Astrocyte of the spinal cord (primary cell): ENCODE measurements at places on chromosomes 5 and 9.

GRCh38 chr5:37437711-37438110 is 58.6 kb downstream of the WDR70 start:
- DNase-seq = peak; percentile 40

GRCh38 chr5:1736889-1737711 is 62.5 kb downstream of the MRPL36 start:
- DNase-seq = no peak

DNA sequence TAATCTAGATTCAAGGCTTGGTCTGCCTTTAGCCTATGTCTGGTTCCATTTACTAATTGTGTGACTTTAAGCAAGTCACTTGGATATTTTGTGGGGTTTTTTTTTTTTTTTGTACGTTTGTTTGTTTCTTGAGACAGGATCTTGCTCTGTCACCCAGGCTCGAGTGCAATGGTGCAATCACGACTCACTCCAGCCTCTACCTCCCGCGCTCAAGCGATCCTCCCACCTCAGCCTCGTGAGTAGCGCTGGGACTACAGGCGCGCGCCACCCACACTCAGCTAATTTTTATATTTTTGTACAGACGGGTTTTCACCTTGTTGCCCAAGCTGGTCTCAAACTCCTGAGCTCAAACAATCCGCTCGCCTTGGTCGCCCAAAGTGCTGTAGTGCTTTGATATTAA is 1.1 kb upstream of the PFDN1 start:
- DNase-seq = no peak

DNA sequence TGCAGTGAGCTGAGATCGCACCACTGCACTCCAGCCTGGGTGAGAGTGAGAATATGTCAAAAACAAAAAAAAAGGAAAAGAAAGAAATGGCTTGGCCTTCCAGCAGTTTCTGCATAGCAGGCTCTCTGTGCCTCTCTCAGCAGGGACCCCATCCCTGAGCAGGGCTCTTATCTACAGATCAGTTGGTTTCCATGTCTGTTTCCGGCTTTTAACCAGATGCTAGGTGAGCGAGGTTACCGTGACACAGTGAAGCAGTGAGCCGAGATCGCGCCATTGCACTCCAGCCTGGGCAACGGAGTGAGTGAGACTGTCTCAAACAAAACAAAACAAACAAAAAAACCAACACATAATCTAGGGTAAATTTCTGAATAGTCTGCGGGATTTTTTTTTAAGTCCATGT is 51.4 kb downstream of the COL5A1 start:
- DNase-seq = no peak

- DNase-seq = no peak
Measured at GRCh38 chr5:161676103-161676502, 9.4 kb upstream of the GABRA6 start.

GRCh38 chr5:163846512-163846911 is 341.1 kb downstream of the MAT2B start:
- peak; percentile 13 for DNase-seq

DNA sequence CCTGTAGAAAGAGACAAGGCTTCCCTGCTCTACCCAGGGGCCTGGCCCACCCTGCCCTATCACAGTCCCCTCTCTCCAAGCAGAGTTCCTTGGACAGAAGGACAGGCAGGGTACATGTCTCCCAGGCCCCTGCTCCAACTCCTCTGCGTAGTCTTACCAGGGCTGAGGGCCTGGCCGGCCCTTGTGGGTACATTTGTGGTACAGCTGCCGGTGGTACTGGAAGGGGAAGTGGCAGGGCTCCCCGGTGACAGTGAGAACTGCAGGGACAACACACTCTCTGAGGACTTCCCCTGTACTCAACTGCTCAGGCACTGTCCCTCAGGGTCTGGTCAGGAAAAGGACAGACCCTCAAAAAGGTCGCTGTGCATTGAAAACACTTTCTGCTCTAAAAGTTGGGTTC is 3.6 kb downstream of the F12 start:
- DNase-seq = no peak

DNA sequence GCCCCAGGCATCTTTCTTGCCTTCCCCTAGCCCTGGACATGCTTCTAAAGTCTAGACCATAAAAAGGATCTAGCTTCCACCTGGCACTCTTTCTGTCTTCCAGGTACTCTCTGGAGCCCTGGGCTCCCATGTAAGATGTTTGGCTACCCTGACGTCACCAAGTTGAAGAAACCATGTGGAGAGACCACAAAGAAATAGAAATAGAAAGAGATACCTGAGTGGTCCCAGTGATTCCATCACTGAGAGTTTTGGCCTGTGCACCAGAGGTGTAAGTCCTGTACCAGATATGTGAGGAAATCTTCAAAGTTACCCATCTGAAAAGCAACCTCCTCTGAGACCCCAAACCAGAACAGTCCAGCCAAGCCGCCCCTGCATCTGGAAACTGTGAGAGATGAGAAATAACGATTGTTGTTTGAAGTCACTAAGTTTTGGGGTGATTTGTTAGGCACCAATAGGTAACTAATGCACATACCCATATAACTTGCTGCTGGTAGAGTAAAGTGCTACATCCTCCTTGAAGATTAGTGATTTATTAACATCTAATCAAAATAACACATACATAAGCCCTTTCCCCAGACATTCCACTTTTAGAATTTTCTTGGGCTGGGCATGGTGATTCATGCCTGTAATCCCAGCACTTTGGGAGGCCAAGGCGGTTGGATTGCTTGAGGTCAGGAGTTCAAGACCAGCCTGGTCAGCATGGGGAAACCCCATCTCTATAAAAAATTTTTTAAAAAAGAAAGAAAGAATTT is 85.7 kb upstream of the LHFPL2 start:
- DNase-seq = no peak

- DNase-seq = no peak
Measured at GRCh38 chr9:18346745-18347144, 127.2 kb upstream of the ADAMTSL1 start.
